ENCODE measurements at places on chromosomes 7 and 10.
A peak's percentile ranks its signal among the peaks of the same experiment; 100 is the strongest.

GRCh38 chr7:18125476-18125875 is 97.8 kb upstream of the PRPS1L1 start:
- DNase-seq, result no peak

DNA sequence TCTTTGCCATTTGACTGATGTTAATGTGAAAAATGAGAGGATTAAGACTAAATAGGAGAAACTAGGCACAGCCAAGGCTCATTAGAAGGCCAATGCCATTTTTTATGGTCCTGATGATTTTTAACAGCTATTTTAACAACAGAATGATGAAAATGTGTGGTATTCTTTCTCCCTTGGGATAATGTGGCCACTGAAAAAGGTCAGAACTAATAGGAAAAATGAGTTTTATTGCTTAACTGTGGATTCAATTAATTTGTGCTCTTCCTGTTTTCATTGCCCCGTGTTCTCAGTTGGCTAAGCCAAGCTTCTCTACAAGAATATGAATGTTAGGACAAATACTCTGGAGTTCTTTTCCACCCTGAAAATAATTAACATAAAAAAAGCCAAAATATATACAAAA is 56.6 kb downstream of the BMPER start:
- DNase-seq, result no peak

GRCh38 chr10:95543459-95543858 is 17.7 kb downstream of the SORBS1 start:
- peak; percentile 27 for DNase-seq

DNA sequence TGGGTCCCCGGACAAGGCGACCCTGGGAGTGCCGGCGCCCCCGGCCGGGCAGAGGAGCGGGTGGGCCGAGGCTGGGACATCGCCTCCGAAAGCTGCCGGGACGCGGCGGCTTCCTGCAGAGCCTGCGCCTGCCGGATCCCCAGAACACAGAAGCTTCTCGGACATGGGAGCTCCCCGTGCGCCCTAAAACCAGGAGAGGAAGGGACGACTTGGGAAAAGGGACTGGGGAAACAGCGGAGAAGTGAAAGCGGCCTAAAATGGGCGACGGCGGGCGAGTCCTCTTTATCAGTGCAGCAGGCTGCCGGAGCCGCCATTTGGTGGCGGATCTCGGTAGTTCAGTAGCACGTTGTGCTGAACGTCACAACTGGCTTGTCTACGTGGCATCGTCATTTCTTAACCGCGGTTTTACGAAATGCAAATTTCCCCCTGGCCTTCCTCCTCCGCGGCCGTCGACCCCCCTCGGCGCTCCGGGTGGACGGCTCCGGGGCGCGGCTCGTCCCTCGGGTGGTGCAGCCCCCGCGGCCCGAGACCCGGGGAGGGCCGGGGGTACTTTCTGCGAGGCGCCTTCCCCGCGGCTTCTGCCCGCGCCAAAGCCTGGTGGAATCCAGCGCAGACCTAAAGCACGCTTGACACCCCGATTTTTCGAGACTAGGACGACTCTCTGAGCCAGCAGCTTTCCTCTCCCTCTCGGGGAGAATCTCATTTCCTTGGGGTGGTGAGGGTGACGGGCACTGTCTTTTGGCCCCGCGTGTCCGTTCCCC is 9.9 kb upstream of the SPAG6 start:
- peak; percentile 81 for DNase-seq

GRCh38 chr10:26640391-26640790 is 57.1 kb upstream of the PDSS1 start:
- DNase-seq, result no peak

GRCh38 chr7:137328373-137329120 is 15.0 kb downstream of the PTN start:
- no peak for DNase-seq

- no peak for DNase-seq
Measured at GRCh38 chr7:92158660-92159575, 20.0 kb downstream of the LRRD1 start.

- no peak for DNase-seq
Measured at GRCh38 chr7:21191321-21192073, 236.4 kb upstream of the SP4 start.

- DNase-seq, result no peak
Measured at GRCh38 chr10:62113680-62114079, 155.0 kb downstream of the RTKN2 start.

DNA sequence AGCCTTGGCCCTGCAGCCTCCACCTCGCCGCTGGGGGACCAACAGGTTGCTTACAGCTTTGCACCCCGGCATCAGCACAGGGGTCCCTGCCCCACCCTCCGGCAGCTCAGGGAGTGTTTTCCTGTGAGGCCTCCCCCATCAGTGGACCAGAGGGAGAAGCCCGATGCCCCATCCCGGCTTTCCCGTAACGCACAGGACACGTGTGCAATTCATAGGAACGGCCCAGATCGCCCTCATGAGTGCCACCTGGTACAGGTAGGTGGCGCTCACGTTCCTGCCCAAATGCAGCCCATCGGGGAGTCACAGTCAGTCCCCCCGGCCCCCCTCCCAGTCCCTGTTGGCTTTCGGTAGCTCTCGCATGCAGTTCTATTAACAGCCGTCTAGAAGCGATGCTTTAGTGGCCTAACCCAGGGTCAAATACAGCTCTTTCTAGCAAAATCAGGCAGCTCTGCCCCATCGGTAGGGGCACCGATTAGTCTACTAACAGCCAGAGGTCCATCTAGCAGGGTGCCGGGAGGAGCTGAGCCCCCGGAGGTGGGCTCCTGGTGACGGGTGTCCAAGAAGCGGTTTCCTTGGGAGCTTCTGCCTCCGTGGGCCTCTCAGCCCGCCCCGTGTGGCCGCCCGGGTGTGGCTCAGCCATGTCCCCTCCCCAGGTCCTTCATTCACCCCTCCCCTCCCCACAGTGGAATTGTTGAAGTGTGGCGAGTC is 48.4 kb upstream of the GTF2IRD1 start:
- no peak for DNase-seq

- peak; percentile 52 for DNase-seq
Measured at GRCh38 chr7:40015790-40016296, 65.8 kb downstream of the CDK13 start.

GRCh38 chr7:115869801-115870200 is 160.8 kb downstream of the TFEC start:
- DNase-seq, result no peak

DNA sequence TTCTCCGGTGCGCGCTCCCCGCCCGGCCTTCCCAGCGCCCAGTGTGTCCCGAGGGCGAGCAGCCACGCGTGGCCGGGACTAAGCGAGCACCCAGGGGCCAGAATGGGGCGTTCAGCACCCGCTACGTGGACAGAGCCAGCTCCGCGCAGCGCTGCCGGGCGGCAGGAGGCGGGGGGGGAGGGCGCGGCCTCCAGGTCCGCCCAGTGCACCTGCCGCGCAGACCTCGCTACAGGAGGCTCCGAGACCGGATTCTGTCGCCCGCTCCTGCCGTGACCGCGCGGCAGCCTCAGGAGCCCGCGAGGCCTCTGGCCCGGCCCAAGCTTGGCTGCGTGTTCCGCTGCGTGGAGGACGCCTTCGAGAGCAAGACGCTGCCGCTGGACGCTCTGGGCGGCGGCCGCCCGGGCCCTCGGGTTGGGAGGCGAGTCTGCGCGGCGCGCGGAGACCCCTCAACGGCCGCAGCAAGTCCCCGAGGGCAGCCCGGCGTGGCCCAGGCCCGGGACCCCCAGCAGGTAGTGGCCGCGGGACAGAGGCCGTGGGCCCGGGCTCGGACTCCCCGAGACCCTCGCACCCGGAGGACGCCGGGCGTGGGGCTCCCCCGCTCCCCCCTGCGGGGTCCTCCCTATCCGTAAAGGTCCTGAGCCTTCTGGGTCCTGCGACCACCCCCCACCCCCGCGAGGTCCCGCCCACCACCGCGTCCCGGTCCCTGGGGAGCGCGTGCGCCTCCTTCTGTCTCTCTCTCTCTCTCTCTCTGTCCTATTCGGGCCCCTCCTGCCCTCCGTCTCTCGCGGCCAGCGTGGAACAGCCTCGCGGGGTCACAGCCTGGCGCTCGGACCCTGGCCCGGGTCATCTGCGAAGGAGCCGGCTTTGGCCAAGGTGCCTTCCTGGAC is 904 bp upstream of the DPYSL4 start:
- no peak for DNase-seq

DNA sequence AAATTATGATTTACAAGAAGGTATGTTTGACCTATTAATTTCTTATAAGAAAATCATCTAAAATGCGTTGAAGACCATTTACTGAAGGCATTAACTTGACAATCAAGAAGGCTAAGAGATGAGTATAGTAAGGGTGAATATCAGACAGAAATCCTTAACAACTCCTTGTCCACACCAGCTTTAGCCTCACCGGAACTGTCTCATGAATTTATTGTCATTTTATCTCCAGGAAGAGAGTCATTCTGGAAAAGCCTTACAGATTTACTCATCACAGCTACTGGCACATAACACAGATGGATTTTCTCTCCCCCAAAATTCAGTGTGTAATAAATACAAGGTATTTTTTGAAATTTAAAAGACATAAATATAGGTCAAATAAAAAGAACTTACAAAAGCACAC is 129.4 kb upstream of the LSM8 start:
- no peak for DNase-seq

- no peak for DNase-seq
Measured at GRCh38 chr10:63915240-63915639, 394.0 kb downstream of the REEP3 start.

Data from hematopoietic multipotent progenitor cell treated with erythropoietin and hydrocortisone succinate and interleukin-3 and kit ligand, for 15 days (in vitro differentiated cells).